AG10803 (cell line): ENCODE measurements at places on chromosomes 5 and 9.

DNA sequence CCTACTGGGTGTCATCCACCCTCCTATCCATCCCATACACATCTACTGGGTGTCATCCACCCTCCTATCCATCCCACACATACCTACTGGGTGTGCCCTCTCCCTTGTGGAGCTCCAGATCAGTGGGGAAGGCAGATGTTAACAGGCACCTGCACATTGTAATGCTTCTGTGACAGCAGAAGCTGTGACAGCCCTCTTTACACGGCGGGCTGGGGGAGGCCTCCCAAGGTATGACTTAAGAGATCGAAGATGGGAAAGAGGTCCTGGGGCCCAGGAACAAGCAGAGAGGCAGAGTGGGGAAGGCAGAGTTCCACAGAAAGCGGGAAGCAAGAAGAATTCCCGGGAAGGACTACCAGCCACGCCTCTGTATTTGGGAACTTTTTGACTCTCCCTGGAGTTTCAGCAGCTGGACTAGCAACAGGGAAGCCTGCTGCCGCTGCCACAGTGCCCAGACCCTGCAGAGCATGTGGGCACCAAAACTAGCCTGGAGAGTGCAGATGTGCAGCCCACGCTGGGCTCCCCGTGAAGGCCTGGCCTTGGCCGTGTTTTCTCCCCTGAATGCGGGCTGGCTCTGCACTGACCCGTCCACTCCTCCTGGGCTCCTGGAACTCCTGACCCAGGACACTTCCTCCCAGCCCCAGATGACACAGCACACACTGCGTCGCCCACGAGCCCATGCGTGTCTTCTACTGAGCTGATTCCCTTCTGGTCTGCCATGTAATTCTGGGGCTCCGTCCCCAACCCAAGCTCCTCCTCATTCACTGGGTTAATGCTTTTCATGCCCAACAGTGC is 9.3 kb downstream of the TOR1A start:
- DNase-seq = no peak

DNA sequence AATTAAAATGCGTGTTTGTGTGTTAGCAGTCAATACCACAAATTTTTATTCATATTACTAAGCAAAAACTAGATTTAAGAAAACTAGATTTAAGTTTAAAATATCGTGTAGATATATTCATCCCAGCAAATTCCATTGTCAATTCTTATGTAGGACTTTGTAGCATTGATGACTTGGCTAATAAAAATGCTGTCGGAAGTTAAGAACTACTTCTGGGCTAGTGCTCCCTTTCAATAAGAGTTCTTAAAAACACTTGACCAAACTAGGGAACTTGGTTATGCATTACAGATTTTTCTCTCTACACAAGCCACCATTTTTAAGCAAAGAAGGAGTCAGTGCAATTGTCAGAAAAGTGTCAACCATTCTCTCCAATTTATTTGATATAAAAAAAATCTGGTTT is 68.7 kb upstream of the RAD23B start:
- no peak for DNase-seq

DNA sequence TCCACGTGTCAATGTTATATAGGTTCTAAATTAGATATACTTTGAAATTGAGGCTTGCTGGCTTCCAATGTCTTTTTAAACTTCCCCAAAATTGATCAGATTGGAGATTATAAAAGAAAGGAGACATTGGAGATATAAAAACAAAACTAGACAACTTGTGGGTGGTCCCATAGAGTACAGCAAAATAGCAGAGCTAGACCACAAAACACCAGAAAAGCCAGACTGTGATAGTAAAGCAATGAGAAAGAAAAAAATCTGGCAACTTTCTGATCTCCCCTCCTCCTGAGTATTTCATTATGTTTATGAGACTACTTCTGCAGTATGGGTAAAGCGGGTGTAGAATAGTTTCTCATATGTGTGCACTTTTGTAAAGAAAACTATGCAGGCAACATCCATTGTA is 713.8 kb upstream of the MEF2C start:
- DNase-seq = no peak

DNA sequence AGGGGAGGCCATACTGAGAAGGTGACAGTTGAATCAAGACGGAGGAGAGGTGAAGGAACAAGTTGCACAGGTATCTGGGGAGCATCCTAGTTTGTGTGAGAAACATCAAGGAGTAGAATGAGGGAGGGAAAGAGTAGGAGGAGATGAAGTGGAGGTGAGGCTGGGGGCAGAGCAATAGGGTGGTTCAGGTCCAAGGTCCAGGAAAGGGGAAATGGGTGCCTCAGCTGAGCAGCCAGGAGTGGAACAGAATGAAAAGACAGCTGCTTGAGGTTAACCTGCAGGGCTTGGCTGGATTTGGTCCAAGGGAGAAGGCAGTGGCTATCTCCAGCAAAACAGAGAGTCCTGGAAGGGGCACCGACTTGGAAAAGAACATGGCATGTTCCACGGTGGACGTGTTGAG is 5.3 kb downstream of the SLC1A1 start:
- no peak for DNase-seq

DNA sequence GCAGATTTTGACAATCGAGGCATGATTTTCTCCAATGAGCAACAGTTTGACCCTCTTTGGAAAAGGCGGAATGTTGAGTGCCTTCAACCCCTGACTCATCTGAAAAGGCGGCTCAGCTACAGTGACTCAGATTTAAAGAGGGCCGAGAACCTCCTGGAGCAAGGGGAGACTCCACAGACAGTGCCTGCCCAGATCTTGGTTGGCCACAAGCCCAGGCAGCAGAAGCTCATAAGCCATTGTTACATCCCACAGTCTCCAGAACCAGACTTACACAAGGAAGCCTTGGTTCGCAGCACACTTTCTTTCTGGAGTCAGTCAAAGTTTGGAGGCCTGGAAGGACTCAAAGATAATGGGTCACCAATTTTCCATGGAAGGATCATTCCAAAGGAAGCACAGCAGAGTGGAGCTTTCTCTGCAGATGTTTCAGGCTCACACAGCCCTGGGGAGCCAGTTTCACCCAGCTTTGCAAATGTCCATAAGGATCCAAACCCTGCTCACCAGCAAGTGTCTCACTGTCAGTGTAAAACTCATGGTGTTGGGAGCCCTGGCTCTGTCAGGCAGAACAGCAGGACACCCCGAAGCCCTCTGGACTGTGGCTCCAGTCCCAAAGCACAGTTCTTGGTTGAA is 13.6 kb downstream of the PTPDC1 start:
- peak; percentile 87 for DNase-seq

- DNase-seq = no peak
Observed at GRCh38 chr5:179436321-179437122, 91.3 kb upstream of the ADAMTS2 start.

- no peak for DNase-seq
Observed at GRCh38 chr5:53473633-53474032, 6.8 kb upstream of the FST start.

- DNase-seq = no peak
Observed at GRCh38 chr5:77181173-77181572, 29.3 kb upstream of the PDE8B start.

DNA sequence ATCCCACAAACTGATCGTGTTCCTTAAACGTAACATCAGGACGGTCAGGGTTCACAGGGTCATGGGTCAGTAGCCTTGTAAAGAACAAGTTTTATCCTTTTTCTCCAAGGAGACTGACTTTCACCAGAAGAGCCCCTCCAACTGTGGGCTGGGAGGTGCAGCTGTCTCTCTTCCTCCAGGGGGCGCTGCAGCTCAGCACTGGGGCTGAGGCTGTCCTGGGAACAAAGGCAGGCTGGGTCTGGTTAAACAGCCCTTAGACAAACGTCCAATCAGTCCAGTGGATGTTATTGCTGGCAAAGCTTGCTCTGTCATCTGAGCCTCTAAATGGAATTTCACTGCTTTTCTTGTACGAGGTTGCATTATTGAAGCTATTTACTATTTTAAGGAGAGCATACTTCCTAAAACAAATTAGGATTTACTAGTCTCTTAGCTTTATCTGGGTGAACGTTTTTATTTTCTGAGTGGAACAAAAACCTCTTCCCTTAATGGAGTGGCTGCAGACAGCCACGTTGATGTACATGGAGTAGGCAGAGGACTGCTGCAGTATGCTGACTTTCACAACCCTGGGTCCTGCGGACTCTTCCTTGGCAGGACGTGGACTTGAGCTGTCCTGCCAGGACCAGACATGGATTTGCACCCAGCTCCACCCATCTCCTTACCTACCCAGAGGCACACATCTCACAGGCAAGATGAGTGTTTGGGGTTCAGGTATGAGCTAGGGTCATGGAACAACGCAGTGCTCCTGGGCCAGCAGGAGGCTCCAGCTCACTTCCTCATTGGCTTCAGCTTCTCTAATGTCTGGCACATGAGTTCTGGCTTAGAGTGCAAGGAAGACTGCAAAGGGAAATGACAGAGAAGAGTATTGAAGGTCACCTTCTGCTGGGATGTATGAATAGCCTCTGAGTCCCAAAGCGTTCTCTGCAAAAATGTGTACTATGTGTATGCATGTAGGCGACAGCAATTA is 7.8 kb downstream of the EXOSC2 start:
- DNase-seq = peak; percentile 76

DNA sequence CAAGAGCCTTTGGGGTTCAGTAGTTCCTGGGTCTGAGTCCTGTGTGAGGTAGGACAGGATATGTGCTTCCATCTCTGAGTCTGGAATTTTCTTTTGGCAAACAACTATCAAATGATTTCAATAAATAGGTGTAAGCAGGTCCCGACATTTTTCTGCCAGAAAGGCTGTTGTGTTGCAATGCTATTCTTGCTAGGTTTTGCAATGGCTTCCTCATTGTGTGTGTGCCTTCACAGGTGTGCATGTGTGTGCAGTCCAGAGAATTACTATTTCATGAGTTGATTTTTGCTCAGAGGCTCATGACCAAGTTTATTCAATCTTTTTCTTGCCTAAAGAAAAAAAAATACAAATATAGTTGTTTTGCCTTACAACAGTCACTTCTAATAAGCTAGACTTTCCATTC is 64.5 kb upstream of the FRRS1L start:
- DNase-seq = no peak

DNA sequence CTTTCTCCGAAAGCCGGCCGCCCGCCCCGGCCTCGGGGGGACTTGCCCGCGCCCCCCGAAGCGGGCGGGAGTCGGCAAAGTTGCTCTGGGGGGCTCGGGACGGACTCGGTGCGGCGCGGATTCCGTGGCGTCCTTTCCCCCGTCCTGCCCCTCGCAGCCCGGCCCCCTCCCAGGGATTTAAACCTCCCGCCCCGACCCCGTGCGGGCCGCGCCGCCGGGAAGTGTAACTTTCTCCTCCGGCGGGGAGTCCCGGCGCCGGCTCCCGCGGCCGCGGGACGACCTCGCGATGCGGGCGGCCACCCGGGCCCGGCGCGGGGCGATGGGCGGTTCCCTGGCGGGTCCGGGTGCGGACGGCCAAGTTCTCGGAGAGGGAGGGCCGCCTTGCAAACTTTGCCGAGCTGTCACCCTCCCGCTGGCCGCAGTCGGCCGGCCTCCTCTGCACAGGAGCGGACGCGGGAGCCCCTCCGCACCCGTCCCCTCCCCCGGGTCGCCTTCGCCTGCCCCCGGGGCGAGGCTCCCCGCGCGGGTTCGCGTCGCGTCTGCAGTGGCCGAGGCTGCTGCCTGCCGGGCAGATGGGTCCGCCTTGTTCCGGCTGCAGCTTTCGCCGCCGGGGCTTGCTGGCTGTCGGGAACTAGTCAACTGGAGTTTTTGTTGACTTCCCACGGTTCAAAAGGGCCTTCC is 732 bp downstream of the PBX3 start:
- peak; percentile 25 for DNase-seq

- no peak for DNase-seq
Observed at GRCh38 chr5:166340039-166340438, 1951.4 kb upstream of the WWC1 start.

DNA sequence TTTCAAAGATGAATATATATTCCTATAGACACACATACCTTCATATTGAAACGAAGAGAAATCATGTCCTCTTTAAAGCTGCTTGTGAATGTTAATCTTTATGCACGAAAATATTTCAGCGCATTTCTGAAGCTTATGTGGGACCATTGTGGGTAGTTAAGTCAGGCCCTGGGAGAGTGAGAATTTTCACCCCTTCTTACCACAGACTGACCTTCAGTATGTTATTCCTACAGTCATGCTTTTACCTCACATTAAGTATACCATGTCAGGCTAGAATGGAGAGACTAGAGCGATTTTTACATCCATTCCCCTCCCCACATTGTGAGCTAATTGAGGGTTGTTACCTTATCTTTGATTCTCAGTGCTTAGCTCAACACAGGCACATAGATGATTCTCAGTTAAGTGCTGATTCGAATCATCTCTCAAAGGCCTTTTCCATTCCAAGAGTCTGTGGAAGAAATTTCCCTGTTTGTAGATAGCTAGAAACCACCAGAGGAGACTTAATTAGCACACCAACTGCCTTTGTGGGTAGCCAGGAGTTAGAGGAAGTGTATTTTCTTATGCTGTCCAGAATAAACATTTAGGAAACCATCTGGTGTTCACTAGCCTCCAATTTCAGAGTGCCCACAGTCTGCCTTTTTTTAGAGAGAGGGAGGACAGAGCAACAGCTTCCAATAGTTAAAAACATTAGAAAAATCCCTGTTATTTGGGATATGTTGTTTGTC is 110.5 kb downstream of the MEGF10 start:
- DNase-seq = no peak

- DNase-seq = no peak
Observed at GRCh38 chr5:103366918-103367549, 108.5 kb downstream of the MACIR start.

DNA sequence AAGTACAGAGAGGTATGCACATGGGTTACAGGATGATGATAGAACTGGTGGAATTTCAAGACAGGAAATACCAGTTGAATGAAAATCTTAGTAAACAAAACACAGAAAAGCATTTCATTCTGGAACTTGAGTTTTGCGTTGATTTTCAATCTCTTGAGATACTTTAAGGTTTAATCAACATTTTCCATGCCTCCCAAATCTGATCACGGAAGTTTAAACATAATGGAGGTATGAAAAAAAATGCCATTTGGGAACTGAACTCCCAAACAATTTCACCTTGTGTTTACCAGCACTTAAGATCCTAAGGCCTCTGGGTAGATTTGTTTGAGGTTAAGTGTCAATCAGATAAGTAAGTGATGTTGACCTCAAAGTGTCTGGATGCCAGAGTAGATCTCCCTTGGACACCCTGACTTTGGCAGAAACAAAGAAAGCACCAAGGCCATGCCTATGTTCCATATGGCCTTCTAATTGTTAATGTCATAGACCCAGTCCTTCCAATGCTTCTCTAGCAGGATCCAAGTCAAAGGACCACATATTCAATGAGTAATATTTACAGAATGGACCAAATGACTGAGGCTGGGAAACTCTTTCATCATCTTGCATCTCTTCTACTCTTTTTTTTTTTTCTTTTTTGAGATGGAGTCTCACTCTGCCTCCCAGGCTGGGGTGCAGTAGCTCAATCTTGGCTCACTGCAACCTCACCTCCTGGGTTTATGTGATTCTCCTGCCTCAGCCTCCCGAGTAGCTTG is 216.9 kb downstream of the ARRDC3 start:
- peak; percentile 82 for DNase-seq

GRCh38 chr5:147979761-147980160 is 73.4 kb upstream of the C5orf46 start:
- DNase-seq = no peak

DNA sequence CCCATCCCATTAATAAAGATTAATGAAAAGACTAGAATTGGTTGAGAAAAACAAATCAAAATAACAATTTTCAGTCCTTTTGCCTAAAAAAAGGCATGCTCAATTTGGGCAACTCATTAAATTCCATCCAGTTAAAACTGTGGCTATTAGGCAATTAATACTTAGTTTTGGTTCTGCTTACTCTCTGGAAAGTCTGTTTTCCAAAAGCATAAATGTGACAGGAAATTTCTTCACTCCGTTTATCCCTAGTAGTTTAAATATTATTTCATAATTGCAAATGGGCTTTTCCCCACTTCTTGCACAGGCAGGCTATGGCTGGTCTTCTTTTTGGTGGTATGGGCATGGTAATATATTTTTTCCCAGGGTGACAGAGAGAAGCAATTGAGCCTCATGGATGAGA is 373.3 kb upstream of the KLF4 start:
- no peak for DNase-seq
